ENCODE measurements at places on chromosomes 3 and 15.

- no peak for DNase-seq
Measured at GRCh38 chr3:153767601-153768560, 353.3 kb upstream of the ARHGEF26 start.

GRCh38 chr3:170542704-170543103 lies 43.2 kb downstream of the SLC7A14 start:
- DNase-seq = no peak

DNA sequence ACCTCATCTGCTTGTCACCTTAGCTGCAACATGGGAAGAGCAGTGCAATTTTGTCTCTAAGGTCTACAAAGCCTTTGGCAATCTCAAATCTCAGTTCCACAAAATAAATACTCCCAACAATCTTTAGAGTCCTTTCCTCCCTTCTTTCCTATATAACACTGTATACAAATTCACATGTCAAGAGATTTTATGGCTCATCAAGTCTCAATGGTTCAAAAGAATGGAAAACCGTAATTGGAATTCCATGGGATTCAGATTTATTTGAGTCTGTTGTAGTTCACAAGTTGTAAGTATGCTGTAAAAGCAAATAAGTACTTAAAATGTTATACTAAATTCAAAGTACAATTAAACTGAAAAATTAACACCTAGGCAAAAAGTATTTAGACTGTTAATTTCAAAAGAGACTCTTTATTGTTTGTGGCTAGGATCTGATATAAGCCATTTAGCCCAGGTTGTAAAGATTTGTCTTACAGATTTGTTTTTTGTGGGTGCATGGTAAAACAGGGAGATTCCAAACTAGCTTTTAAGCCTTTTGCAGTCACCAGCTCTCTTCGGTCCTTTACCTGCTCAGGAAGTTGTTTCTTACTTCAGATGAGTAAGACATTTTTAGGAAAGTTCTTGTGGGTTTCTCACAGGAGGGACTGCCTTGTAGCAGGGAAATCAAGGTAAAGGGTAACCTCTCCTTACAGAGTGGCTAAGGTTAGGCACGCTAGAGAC lies 50.1 kb downstream of the CMSS1 start:
- DNase-seq = no peak

DNA sequence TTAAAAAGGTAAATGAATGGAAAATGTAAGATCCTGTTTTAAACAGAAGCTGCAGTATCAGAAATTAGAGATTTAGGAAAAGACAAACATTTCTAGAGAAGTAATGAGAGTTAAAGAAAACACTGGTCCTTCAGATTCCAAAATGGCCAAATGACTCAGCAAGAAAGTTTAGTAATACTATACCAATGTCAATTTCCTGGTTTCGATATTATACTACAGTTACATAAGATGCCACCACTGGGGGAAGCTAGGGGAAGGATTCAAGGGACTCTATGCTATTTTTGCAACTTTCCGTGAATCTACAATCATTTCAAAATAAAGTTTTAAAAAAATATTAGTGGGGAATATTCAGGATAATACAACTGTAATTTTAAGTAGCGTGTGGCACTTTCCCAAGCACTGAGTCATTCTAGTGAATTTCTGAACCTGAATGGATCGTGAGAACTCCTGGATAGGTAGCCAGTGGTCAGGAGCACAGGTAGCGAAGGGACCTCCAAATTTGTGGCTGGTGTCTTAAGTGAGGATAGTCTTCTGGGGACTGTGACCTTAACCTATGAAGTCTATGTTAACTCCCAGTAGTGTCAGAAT lies 37.6 kb downstream of the TMCC1 start:
- DNase-seq = no peak

DNA sequence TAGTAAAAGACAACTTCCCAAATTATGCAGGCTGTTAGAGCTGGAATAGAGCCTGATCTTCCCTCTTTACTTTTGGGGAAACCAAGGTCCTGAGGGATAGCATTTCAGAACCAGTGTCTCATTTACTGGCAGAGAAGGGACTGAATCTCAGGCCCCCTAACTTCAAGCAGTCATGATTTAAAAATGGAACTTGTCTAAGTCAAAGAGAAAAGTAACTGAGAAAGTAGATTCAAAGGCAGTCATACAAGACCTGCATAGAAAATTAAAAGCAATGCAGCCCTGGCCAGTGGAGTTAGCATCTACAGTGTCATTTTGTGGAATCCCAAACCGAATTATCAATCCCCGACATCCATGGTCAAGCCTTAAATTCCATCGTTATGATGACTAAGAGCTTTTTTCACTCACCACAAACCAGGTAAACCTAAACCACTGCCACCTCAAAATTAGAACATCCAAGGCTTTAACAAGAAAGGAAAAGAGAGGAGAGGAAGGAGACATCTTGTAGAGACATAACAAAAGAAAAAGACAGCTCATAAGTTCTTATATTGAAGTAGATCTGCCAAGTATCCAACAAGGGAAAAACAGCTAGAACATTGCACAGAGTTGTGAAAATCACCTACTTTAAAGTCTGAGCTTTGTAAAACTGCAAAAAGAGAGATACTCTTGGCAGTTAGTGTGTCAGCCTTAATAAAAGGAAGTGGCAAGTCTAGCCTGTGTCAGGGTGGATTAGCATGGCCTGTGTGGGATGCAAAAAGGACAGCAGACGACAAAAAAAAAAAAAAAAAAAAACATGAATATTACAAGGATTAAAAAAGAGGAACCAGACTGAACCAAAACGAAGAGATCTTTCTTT lies 54.1 kb upstream of the CCR2 start:
- DNase-seq = no peak

- no peak for DNase-seq
Measured at GRCh38 chr3:158569794-158570193, 1.2 kb upstream of the MLF1 start.

- no peak for DNase-seq
Measured at GRCh38 chr15:99154271-99154670, 49.4 kb downstream of the SYNM start.

- DNase-seq = no peak
Measured at GRCh38 chr15:67852418-67852817, 12.6 kb upstream of the RNU6-1 start.

GRCh38 chr3:184808021-184808420 lies 3.9 kb upstream of the VPS8 start:
- DNase-seq = no peak

DNA sequence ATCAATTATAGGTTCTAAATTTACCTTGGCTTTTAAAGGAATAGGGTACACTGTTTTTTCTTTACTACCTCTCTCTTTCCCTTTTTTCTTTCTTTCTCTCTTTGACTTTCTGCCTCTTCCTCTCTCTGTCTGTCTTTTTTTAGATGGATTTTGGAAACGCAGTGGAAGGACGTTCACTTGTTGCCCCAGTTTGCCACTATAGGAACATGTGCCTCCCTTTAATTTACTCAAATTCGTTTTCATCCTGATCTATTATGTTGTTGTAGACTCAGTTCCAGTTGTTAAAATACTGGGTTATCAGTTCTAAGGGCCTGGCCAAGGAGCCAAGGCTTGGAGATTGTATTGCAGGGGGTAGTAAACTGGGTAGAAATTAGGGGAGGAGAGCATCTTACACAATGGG lies 1.1 kb upstream of the SPINK8 start:
- DNase-seq = no peak

- no peak for DNase-seq
Measured at GRCh38 chr3:45055411-45056143, 29.5 kb downstream of the CLEC3B start.

GRCh38 chr15:75599401-75599800 lies 20.3 kb upstream of the PTPN9 start:
- peak; percentile 35 for DNase-seq

DNA sequence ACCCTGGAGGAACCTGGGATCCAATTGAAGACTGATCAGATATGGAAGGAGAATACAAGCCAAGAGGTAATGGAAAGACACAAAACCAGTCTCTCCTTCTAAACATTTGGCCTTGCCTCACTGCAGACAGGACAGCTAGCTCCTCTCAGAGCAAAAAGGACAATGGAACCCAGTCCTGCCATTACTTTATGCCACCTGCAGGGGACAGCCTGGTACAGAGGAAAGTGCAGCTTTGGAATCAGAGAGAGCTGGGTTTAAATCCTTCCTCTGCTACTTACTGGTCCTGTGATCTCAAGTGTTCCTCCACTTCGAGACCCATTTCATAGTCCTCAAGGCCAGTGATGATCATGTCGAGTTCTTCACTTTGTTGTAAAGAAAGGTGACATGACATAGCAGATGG lies 159.4 kb upstream of the SMAD3 start:
- no peak for DNase-seq
